Progenitor cell of endocrine pancreas (in vitro differentiated cells): ENCODE measurements at places on chromosomes 4 and X.

DNA sequence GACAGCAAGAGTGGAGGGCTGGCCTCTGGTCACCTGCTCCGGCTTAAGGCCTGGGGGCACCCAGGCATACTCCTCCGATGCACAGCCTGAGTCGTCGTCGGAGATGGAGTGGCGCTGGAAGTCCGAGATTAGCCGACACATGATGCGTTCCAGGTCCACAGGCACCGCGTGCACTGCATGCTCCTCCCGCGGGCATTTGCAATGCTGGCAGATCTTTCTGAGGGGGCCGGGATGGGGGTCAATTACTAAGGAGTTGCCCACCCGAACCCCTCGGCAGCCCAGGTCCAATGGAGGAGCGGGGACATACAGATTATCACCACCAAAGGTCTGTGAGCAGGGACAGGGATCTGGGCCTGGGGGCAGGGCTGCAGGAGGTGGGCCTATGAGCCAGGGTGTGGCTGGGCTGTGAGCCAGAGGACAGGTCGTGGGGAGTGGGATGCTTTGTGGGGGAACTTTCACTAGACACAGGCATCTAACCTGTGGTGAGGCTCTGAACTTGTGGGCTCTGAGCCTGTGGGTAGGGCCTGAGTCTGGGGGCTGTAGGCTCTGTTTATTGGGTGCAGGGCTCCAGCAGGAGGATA lies 2.4 kb downstream of the PRICKLE3 start:
- no peaks in the 10 kb centered on the region for H3K27me3 ChIP-seq
- H3K4me1 ChIP-seq = peaks cover 5% of the 10 kb centered on the region
- H3K27ac ChIP-seq = no peak overlapping the region
- peak overlapping the region; percentile 64 for H3K4me3 ChIP-seq

DNA sequence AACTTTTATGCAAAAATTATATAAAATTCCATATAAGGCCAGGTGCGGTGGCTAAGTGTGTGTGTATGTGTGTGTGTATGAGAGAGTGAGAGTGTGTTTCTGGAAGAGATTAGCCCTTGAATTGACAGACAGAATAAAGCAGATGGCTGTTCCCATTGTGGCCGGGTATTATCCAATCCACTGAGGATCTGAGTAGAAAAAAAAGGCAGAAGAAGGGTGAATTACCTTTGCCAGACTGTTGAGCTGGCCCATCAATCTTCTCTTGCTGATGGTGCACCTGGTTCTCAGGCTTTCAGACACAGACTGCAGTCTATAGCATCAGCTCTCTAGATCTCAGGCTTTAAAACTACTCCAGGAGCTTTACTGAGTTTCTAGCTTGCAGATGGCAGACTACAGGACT lies 92.2 kb upstream of the SLIT2 start:
- H3K4me3 ChIP-seq = no peak overlapping the region
- no peaks in the 10 kb centered on the region for H3K4me1 ChIP-seq
- H3K36me3 ChIP-seq = no peaks in the 10 kb centered on the region
- no peak for DNase-seq
- no peak overlapping the region for H3K27ac ChIP-seq

DNA sequence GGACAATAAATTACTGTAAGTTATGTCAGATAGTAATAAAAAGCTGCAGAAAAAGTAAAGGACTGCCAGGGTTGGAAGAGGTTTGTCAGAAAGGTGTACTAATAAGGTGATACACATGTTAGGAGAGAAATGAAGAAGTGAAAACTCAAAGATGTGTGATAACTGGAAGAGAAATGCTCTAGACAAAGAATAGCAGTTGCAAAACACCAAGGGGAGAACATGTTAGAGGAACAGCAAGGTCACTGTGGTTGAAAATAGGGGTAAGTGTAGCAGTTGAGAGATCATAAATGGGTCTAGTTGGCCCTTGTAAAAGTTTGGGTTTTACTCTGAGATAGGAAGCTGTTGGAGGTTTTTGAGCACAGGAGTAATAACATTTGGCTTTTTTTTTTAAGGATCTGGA lies 46.9 kb downstream of the HSPA4L start:
- no peaks in the 10 kb centered on the region for H3K27me3 ChIP-seq
- H3K4me3 ChIP-seq = no peak overlapping the region
- H3K27ac ChIP-seq = no peak overlapping the region
- DNase-seq = no peak
- H3K4me1 ChIP-seq = no peaks in the 10 kb centered on the region

GRCh38 chr4:108937066-108937465 lies 174.2 kb upstream of the ETNPPL start:
- H3K27me3 ChIP-seq = no peaks in the 10 kb centered on the region
- H3K36me3 ChIP-seq = no peaks in the 10 kb centered on the region
- no peak for DNase-seq
- H3K27ac ChIP-seq = no peak overlapping the region
- no peaks in the 10 kb centered on the region for H3K4me1 ChIP-seq

DNA sequence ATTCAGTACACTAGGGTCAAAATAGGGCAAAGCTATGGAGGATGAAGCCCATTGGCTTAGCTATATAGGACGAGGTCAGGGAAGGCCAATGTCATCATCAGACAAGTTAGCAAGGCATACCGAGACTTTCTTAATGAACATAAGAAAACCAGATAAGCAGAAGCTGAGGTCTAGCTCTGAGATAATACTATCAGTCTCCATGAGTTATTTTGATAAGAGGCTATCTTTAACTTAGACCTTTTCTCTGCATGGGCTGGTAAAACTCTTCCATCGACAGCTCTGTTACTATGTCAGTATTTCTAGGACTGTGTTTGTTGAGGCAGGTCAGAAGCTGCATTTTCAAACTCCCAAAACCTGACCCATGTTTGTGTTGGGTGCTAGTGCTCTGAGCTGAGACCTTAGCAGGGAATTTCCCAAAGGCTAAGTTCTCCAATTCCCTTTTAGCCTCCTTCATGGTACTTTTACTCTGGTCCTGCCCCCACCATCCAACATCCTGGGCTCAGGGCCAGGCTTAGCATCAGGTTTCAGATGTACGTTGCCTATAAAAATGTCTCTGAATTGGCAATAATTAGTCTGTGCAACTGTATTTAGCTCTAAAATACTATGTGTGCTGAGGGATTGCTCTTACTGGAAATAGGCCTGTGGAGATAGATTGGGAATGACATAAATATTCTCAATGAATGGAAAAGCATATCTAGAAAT lies 29.3 kb upstream of the LRAT start:
- no peak overlapping the region for H3K27ac ChIP-seq
- peaks cover 10% of the 10 kb centered on the region for H3K4me1 ChIP-seq
- no peaks in the 10 kb centered on the region for H3K27me3 ChIP-seq
- DNase-seq = no peak
- H3K36me3 ChIP-seq = no peaks in the 10 kb centered on the region

- H3K27ac ChIP-seq = no peak overlapping the region
- no peak overlapping the region for H3K4me3 ChIP-seq
- H3K4me1 ChIP-seq = peaks cover 4% of the 10 kb centered on the region
- DNase-seq = no peak
- no peaks in the 10 kb centered on the region for H3K27me3 ChIP-seq
Measured at GRCh38 chr4:74111306-74111975, 12.4 kb upstream of the CXCL2 start.

DNA sequence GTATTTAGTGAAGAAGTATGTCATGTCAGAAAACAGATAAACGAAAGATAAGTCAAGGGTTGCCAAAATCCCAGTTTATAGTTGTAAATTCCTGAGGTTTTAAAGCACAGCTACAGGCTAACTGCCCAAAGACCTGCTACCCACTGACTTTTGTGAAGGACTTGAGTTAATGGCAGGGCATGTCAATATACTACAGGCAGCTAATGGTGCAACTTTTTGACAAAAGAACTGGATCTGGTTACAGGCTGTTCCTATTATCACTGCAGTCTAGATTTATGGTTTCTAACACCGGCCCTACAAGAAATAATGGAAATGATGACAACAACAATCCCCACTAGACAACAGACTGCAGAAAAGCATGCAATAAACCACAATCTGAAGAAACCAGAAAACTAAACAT lies 6.4 kb downstream of the SCML2 start:
- DNase-seq = no peak
- H3K27ac ChIP-seq = no peak overlapping the region
- peaks cover 12% of the 10 kb centered on the region for H3K4me1 ChIP-seq
- H3K27me3 ChIP-seq = no peaks in the 10 kb centered on the region
- H3K36me3 ChIP-seq = no peaks in the 10 kb centered on the region

DNA sequence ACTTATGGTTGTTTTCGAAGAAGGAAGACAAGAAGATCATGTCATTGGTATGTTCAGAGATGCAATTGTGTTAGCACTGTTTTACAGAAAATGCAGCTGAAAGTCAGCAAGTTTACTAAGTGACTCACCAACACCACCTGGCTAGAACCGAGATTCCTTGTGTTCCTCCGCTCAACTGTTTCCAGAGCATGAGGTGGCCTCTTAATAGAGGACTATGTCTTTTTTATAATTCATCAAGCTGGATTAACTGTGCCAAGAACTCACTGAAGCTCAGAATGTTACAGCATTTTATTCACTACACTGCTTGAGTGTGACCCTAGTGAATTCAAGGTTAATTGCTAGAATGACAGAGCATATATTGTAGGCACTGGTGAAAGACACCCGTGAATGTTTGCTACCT lies 1573.5 kb upstream of the TENM3 start:
- no peak overlapping the region for H3K4me3 ChIP-seq
- H3K4me1 ChIP-seq = peaks cover 6% of the 10 kb centered on the region
- no peak for DNase-seq
- no peaks in the 10 kb centered on the region for H3K36me3 ChIP-seq

GRCh38 chr4:186806679-186807421 lies 83.2 kb upstream of the FAT1 start:
- no peak for DNase-seq
- no peak overlapping the region for H3K4me3 ChIP-seq
- H3K27ac ChIP-seq = no peak overlapping the region
- no peaks in the 10 kb centered on the region for H3K36me3 ChIP-seq
- peaks cover 7% of the 10 kb centered on the region for H3K4me1 ChIP-seq
- no peaks in the 10 kb centered on the region for H3K27me3 ChIP-seq

GRCh38 chr4:27098034-27098433 lies 237.4 kb downstream of the STIM2 start:
- DNase-seq = no peak
- peaks cover 15% of the 10 kb centered on the region for H3K4me1 ChIP-seq
- no peaks in the 10 kb centered on the region for H3K36me3 ChIP-seq

- no peak overlapping the region for H3K4me3 ChIP-seq
- H3K36me3 ChIP-seq = peaks cover 6% of the 10 kb centered on the region
- no peak for DNase-seq
- H3K4me1 ChIP-seq = peaks cover 18% of the 10 kb centered on the region
- H3K27ac ChIP-seq = no peak overlapping the region
Measured at GRCh38 chr4:102627831-102628523, 126.8 kb downstream of the NFKB1 start.

GRCh38 chr4:164288578-164288977 lies 465.4 kb upstream of the SMIM31 start:
- H3K4me1 ChIP-seq = no peaks in the 10 kb centered on the region
- H3K27ac ChIP-seq = no peak overlapping the region
- no peak for DNase-seq

- no peaks in the 10 kb centered on the region for H3K27me3 ChIP-seq
- peaks cover 3% of the 10 kb centered on the region for H3K4me1 ChIP-seq
- H3K27ac ChIP-seq = no peak overlapping the region
- no peak for DNase-seq
- H3K36me3 ChIP-seq = peaks cover 2% of the 10 kb centered on the region
Measured at GRCh38 chrX:150372280-150372679, 9.2 kb downstream of the MAMLD1 start.

- peaks cover 13% of the 10 kb centered on the region for H3K4me1 ChIP-seq
- peaks cover 6% of the 10 kb centered on the region for H3K27me3 ChIP-seq
- no peak overlapping the region for H3K27ac ChIP-seq
Measured at GRCh38 chr4:121796283-121796682, 4.8 kb upstream of the EXOSC9 start.

DNA sequence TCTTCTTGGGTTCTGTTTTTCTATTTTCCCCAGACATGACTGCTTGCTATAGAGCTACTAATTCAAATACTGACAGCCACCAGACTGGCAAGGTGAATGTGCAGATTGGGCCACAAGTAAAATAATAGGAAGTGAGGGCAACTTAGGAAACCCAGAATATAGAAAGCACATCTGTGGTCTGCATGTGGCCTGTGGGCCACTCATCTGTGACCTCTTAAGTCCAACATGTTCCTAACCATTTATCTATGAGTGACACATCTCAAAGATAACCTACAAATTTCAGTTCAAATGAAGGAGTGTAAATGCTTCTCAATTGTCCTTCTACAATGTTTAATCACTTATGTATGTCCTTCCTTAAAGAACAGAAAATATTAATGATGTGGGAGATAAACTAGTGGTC lies 128.9 kb downstream of the REELD1 start:
- H3K4me1 ChIP-seq = peaks cover 11% of the 10 kb centered on the region
- no peak overlapping the region for H3K27ac ChIP-seq
- H3K27me3 ChIP-seq = peaks cover 6% of the 10 kb centered on the region
- DNase-seq = no peak
- H3K36me3 ChIP-seq = no peaks in the 10 kb centered on the region

DNA sequence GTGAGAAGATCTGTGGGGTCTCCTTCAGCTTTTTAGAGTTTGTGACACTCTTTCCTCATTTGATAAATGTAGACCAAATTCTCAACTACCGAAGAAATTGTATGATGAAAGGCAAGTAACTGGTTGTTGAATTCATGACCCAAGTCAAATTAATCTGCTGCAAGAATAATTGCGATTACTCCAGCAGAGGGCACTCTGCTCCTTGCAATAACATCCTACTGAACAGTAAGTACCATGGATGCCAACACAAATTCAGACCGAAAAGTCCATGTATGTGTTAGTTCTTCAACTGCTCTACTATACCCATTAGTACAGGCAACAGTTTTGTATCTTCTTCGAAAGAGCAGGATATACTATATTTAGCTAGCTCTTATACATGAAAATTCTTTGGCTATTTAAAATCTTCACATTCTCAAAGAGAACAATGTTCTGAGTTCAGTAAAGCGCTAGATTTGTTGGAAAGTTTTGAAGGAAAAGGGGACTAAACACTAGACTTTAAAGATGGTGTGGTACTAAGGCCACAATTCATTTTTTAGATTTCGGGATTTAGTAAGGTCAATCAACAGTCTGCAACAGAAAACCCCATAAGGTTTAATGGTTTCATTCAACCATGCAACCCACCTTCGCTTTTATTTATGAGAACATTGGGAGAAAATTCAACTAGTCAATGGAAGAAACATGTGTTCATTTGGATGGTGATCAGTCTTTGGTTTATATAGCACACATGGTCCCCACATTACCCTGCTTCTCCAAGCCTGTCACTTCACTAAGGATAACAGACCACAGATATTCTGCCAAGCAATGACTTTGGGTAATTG lies 105.4 kb upstream of the TBC1D9 start:
- peak; percentile 24 for DNase-seq
- no peaks in the 10 kb centered on the region for H3K27me3 ChIP-seq
- H3K27ac ChIP-seq = no peak overlapping the region
- peaks cover 3% of the 10 kb centered on the region for H3K36me3 ChIP-seq
- H3K4me3 ChIP-seq = no peak overlapping the region

DNA sequence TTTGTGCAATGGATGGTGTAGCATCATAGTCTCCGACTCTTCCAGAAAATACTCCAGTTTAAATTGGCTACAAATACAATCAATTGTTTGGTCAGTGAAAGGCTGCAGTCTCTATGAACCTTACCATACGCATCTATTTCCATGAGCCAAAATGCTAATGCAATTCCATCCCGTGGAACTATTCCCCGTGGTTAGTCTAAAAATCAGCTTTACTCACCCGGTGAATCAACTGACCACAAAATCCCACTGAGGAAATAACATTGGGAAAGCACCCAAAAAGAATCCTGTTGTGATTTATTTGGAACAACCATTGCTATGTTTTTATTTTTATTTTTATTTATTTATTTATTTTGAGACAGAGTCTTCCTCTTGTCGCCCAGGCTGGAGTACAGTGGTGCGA lies 87.1 kb downstream of the DHX15 start:
- no peak overlapping the region for H3K27ac ChIP-seq
- no peaks in the 10 kb centered on the region for H3K36me3 ChIP-seq
- no peaks in the 10 kb centered on the region for H3K4me1 ChIP-seq
- H3K27me3 ChIP-seq = peaks cover 32% of the 10 kb centered on the region
